Dermis blood vessel endothelial cell (primary cell): ENCODE measurements at places on chromosomes 3 and 15. TPM values are rescaled to one million over a fixed set of nuclear protein-coding genes. Genes with fewer than 3 reads are reported as not detected.

DNA sequence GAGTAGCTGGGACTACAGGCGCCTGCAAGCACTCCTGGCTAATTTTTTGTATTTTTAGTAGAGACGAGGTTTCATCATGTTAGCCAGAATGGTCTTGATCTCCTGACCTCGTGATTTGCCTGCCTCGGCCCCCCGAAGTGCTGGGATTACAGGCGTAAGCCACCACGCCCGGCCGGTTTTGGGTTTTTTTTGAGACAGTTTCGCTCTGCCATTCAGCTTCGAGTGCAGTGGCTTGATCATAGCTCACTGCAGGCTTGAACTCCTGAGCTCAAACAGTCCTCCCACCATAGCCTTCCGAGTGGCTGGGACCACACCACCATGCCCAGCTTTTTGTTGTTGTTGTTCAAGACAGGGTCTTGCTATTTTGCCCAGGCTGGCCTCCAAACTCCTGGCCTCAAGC lies 16.0 kb upstream of the SCAP start:
- no peak for DNase-seq

The SLC22A13 gene
- 0.17 and 0.19 TPM in 2 replicates for total RNA-seq

The IFT122 gene
- 28.4 and 43.5 TPM in 2 replicates for total RNA-seq

The SLC24A5 gene
- not detected in 2 replicates for total RNA-seq

GRCh38 chr15:31598620-31599019 lies 272.0 kb downstream of the KLF13 start:
- DNase-seq: no peak

The HCLS1 gene
- total RNA-seq: 19.4 and 30.0 TPM in 2 replicates

- no peak for DNase-seq
Observed at GRCh38 chr15:99635794-99636193, 70.0 kb downstream of the MEF2A start.
